Progenitor cell of endocrine pancreas (in vitro differentiated cells): ENCODE measurements at places on chromosomes 7 and 10.

- DNase-seq = no peak
Measured at GRCh38 chr10:47146572-47146971, 153.4 kb upstream of the GDF10 start.

DNA sequence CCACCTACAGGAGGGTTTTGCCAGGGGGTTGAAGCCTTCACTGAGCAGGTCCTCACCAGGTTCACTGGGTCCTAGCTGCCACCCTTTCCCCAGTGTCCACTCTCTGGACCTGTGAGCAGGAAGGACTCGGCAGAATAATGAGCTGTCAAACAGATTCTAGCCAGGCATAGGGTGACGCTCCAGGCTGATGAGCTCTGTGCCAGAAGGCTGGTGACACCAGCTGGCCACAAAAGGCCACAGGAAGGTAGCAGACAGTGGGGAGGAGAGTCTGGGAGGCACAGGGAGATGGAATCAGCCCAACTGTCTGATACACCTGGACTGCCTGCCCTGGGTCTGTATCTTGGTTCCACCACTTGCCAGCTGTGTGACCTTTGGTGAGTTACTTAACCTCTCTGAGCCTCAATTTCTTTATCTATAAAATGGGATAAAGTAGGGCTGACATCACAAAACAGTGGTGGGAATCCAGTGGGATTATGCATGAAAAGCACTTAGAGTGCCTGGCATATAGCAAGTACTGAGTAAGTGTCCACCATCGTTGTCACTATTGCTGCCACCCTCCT, 26.7 kb upstream of the NDST2 start:
- no peak for DNase-seq

- no peak for DNase-seq
Measured at GRCh38 chr7:27147199-27148030, at the start of gene HOXA6. TSS of gene HOXA6 (minus strand) at chr7:27147774. CDS start at chr7:27147749, 25 bp downstream.

DNA sequence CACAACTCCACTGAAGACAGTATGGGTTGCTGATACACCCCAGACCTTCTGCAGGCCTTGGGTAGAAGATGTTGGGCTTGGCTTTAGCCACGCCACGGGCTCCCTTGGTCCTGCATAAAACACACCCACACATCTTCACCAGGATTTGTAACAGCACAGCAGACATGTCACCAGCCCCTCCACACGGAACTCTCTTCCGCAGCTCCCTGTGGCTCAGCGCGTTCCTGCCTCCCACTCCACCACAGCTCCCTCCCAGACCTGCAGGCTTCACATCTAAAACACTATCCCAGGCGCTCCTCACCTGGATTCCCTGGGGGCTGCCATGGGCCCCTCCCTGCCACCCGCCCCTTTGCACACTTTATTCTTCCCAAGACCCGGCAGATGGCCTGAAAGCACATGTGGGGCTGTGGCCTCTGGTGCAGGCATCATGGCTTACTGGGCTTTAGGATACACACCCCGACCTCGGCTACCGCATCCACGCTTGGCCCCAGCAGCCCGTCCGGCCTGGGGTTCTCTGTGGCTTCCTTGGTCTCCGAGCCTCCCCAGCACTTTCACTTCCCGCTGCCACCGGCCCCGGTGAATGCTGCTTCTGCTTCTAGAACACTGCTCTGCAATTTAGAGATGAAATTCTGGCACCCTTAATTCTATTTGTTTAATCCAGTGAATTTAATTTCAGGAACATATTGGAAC, 432.9 kb downstream of the DNAJB6 start:
- DNase-seq = no peak

- DNase-seq = no peak
Measured at GRCh38 chr7:159154243-159154642, 9.6 kb upstream of the VIPR2 start.

DNA sequence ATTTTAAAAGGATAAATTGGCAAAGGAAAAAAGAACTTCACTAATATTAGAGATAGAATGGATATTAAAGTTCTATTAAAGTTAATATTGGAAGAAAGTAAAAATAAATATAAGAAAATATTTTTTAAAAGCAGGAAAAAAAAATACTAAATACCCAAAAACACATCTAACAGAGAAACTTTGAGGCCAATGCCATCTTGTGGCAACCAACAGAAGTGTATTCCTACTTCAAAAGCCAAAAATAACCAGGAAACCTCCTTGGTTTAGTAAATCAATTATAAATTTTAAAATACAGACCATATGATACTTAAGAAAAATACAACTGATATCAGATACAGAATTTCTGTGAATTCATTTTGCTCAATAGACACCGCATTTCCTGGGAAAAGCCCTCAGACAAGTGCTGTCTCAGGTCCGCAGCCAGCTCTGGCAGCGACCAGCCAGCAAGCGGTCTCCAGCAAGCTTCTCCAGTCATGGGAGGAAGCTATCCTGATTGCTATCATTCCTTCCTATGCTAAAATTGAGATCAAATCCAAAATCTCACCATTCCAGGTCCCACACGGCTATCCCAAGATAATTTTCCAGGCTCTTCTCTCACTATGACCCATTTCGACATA, 65.3 kb downstream of the LMBR1 start:
- no peak for DNase-seq

GRCh38 chr10:27225642-27226257, 14.8 kb downstream of the ACBD5 start:
- DNase-seq = no peak

GRCh38 chr7:26441002-26441521, 149.4 kb downstream of the SNX10 start:
- no peak for DNase-seq

DNA sequence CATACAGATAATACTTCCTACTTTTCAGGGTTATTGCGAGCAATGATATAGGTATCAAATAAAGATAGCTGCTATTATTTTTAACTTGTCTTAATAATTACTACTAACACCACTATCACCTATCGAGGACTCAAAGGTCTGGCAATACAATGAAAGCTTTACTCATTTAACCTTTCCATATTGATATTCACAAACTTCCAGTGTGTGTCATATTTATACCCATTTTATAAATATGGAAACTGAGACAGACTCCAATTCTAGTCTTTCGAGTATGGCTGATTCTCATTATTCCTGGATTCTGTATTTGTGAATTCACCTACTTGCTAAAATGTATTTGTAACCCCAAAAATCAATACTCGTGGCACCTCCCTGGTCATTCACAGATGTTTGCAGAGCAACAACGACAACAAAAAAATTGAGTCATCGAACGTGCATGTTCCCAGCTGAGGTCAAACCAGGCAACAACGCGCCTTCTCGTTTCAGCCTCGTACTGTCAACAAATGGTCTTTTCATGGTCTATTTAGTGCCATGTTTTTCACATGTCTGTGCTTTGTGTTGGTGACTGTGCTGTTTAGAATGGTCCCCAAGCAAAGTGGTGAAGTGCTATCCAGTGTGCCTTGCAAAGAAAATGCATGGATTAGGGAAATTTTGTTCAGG, 51.7 kb downstream of the SMURF1 start:
- DNase-seq = no peak

- DNase-seq = no peak
Measured at GRCh38 chr10:64867501-64867962, 1346.3 kb downstream of the REEP3 start.

DNA sequence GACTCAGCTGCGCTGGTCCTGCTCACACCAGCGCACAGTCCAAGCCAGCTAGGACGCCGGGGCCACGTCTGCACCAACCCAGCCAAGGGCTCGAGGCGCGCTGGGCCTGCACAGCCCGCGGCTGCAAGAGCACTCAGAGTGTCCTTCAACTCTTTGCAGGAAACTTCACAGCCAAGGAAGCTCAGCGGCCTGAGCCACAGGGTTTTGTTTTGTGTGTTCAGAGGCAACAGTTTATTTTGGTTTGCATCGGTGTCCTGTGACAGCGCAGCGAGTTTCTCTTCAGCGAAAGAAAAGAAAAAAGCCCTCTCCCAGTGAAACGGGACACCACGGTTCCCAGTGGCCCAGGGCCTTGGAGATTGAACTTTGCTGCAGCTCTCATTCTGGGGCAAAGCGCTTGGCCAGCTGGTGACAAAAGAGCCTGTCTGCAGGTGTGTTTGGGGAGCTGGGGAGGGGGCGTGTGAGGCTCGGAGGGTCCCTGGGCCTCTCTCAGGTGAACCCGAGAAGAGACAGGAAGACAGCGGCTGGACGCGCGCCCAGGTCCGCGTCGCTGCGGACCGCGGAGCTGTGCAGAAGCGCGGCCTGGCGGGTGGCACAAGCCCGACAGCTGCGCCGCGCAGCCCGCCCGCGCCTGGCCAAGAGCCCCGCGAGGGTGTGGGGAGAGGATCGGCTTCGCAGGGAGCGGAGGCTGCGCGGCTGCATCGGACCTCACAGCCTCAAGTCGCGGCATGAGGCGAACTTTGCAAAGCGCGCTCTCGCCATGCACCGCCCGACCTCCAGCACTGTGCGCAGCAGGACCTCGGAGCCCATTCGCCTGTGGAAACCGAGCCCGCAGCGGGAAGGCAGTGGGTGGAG, 922 bp downstream of the CXCL12 start:
- no peak for DNase-seq

- no peak for DNase-seq
Measured at GRCh38 chr7:16847381-16847860, 34.4 kb downstream of the AGR3 start.

DNA sequence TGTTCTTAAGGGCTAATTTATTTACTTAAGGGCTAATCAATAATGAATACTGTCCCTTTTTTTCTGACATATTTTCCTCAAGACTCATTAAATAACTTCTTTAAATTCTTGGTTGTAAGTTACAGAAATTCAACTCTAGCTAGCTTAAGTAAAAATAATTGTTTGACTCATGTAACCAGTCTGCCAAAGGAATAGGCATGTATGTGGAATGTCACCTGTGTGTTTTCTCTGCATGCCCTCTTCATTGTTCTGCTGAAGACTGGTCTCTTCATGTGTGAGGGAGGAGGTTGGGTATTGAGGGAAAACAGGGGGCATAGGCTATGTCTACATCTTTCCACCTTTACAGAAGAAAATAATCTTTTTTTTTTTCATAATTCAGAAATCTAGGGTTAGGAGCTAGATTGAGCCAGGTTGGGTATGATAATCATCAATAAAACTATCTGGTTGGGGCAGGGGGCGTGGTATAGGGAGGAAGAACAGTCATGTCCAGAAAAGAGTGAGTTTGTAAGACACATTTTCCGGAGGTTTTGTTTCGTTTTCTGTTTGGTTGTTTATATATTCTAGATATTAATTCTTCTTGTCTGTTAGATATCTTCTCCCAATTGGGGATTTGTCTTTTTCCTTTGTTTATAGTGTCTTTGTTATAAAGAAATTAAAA, 37.9 kb downstream of the EXOC4 start:
- no peak for DNase-seq

DNA sequence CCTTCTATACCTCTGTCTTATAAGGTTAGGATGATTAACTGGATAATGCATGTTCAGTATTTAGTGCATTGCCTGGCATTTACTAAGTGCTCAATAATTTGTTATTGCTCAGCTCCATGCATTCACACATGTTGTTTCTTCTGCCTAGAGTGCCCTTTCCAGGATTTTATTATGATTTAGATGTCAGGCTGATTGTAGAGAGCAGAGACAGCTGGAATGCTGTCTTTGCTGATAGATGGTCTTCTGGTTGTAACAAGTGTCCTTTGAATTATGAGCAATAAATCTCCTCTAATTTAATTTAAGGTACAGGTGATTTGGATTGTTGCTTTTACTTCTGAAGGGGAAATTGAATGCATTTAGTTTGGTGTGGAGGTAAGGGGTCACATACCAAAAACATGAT, 548.0 kb downstream of the MAGI2 start:
- no peak for DNase-seq

GRCh38 chr7:74466196-74466813, 12.6 kb downstream of the GTF2IRD1 start:
- no peak for DNase-seq

- DNase-seq = no peak
Measured at GRCh38 chr10:33112831-33113455, 154.9 kb upstream of the ITGB1 start.

DNA sequence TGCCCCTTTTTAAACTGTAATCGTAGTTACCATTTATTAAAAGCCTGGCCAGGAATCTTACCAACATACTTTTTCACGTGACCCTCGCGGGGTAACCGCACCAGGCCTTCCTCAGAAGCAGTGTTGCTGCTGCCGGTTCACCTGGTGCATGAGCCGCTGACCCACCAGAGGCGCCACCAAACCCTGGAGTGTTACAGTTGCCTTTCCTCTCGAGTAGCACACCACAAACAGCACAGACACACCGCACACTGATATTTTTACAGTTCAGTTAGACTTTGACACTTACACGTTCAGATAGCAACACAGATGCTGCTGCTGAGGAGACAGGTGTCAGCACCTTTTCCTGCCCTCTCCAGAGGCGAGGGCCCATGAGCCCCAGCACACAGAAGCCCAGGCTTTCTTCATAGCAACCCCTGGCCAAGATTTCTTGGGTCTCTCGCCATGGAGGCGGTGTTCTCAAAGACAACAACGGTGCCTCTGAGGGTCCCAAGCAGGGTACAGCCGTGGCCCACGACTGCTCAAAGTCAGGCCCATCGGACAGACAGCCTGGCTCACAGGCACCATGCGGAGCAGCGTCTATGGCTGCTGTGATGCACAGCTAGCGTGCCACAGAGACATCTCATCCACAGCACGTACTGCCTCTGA, 123.1 kb downstream of the DIP2C start:
- DNase-seq = no peak

- DNase-seq = peak; percentile 46
Measured at GRCh38 chr10:96339956-96340904, 18.6 kb downstream of the OPALIN start.

DNA sequence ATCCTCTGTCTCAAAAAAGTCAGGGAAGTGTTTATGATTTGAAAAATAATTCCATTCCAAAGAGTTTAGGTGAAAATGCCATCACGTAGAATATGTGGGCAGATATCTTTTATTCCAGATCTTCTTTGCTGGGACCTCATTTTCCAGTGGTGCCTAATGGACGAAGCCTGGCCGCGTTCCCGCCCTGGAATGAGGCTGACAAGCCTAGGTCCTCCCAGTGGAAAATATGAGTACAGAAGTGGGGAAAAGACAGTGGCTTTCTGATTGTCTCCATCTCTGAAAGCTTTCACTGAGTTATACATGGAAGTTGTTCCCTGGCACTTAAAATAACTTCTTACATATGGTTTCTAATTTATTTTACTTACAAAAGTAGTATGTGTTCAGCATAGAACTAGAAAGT, 139.4 kb downstream of the TACC2 start:
- no peak for DNase-seq

DNA sequence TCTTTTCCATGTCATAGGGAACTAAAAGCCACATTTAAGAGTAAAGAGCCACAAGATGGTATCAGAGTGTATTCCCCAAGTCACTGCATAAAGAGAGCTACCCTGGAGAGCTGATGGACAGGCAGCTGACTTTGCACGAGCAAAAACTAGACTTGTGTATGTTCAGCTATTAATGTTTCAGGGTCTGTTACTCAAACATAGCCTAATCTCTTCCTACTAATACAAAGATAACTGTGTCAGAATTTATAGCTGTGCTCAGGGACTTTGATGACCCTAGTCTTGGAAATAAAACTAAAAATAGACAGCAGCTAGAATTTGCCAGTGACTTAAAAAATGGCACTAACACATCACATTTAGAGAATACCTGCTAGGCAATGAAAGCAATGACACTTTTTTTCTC, 45.5 kb upstream of the LRRTM3 start:
- no peak for DNase-seq

DNA sequence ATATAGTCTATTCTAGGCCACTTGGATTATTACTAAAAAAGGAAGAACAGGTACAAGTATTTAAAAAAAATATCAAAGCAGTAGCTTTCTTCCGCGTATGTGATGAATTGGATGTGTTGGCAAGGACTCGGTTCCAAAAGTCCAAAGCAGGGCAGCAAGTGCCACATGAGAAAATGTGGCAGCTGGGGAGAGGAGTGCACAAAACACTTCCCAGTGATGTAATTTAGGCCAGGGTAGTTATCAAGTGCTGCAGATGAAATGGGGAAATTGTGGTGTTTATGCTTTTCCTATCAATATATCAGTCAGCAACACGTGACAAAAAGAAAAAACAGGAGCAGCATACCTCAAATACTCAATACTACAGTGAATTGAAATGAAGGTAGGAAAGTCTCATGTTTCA, 7.0 kb downstream of the RHOBTB1 start:
- DNase-seq = no peak
